ENCODE measurements at places on chromosomes 1 and 21. TPM values are rescaled to one million over a fixed set of nuclear protein-coding genes. Genes with fewer than 3 reads are reported as not detected.

The TSPEAR gene
- not detected for total RNA-seq

- DNase-seq = no peak
Observed at GRCh38 chr1:247301176-247301540, 30.5 kb downstream of the ZNF496 start.

DNA sequence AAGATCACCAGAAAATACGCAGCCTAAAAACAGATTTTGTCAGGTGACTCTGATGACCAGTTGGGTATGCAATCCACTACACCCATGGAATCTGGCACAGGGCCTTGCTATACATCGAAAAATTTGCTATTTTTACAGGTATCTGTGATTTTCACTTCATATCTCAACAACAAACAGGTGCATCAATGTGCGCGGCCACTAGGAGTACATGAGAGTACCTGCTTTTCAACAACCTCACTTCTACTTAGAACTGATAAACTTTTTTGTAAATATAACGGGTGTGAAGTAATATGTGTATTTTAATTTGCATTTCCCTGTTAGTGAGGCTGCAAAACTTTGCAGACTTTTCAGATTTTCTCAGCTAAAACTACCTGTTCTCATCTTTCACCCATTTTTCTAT lies 80.8 kb downstream of the SLC45A1 start:
- DNase-seq = no peak

The TMPRSS15 gene
- total RNA-seq = 0.12 TPM

DNA sequence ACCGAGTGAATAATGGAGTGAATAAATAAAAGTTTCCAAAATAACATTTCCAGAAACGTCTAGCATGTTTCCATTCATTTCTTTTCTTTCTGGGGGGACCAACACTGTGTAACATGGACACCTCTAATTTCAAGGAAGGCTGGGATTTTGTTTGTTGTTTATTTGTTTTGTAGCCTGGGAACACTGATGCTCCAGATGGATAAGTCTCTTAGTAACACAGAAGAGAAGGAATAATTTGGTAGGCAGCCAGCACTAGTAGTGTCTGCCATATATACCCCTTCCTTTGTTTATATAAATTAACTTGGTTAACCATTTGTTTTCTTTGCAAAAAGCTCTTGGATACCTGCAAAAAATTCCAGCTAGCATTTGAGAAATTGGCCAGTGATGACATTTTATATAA lies 411.4 kb upstream of the DEPDC1 start:
- DNase-seq = no peak
